ENCODE measurements at places on chromosomes 2 and 18. TPM values are rescaled to one million over a fixed set of nuclear protein-coding genes. Genes with fewer than 3 reads are reported as not detected.

DNA sequence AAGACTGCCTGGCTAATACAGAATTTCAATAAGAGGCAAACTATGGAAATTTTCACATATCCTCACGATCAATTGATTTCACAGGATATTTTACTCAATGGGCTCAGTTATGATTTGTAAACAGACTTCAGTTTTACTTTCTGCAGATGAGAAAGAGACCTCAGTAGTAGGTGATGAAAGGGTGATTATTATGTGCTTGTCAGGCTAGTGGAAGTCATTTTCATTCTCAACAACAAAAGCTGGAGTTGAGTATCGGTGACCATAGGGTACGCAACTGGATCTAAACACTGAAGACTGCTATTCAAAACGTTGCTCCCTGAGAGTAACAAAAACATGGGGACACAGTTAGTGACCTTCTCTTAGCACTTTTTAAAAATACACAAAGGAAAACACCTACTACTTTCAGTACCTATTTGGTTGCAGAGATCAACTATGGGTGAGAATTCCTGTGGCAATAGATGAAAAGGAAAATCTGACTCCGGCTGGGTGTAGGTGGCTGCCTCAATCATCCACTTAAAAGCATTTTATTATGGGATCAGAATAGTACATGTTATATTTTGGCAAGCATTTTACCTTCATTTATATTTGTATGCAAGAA lies 126.2 kb upstream of the VRK2 start:
- no peak for DNase-seq

GRCh38 chr2:172612051-172612450 lies 56.2 kb downstream of the PDK1 start:
- DNase-seq, result no peak

POTEI gene
- not detected for total RNA-seq

VIL1 gene
- 0.02 TPM for total RNA-seq

AGXT gene
- not detected for total RNA-seq
